Muscle of arm (tissue), 14 donors: ENCODE measurements at places on chromosomes 5 and 9.

GRCh38 chr9:130680836-130681768 lies 12.5 kb upstream of the EXOSC2 start:
- DNase-seq: peak; percentile 49

DNA sequence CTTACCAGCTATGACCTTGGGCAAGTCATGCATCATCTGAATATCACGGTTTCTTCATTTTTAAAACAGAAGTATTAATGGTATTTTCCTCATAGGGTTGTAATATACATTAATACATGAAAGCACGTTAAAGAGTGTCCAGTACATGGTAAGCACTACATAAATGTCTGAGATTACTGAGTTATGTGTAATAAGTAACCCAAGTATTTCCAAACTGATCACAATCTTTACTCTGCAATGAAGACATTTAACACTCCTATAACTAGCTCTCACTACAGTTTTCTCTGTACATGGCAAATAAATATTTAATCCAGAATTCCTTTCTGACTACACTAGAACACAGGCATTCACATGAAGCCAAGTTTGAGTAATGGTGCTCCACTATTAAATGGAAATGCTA lies 4.0 kb downstream of the GLDC start:
- no peak for DNase-seq

DNA sequence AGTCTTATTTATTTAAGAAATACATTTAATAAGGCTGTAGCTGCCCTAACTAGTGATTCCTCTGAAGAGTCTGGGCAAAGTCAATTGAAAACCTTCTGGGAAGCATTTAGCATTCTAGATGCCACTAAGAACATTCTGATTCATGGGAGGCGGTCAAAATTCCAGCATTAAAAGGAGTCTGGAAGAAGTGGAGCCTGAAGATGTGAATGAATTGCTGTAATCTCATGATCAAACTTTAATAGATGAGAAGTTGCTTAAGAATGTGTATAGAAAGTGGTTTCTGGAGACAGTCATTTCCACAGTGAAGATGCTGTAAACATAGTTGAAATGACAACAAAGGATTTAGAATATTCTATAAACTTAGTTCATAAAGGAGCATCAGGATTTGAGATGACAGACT lies 61.4 kb downstream of the WDR41 start:
- no peak for DNase-seq

DNA sequence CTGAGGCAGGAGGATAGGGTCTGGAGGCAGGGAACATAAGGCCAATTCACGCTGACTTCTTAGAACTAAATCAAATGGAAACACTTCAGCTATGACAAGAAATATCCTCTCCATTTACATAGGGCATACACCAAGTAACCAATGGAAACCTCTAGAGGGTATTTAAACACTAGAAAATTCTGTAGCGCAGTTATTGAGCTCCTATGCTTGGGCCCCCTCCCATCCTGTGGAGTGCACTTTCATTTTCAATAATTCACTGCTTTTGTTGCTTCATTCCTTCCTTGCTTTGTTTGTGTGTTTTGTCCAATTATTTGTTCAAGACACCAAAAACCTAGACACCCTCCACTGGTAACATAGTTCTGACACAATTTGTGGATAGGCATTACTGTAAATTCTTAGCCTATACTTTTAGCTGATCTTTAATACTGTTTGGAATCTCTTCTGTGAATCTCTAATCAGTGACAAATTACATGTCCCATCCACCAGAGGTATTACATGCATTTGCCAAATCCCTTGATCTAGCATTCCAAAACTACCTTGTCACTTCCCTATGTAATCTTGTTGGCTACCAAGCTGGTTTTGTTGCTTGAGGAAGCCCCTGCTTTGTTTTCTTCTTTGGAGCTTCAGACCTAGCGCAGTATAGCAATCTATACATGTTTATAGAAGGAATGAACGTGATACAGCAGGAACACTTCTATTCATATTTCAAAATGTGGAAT lies 61.6 kb downstream of the ST8SIA4 start:
- no peak for DNase-seq

- DNase-seq: no peak
Measured at GRCh38 chr9:134002796-134003195, 10.7 kb upstream of the VAV2 start.

GRCh38 chr5:177070536-177071191 lies 16.1 kb upstream of the FGFR4 start:
- DNase-seq: no peak

DNA sequence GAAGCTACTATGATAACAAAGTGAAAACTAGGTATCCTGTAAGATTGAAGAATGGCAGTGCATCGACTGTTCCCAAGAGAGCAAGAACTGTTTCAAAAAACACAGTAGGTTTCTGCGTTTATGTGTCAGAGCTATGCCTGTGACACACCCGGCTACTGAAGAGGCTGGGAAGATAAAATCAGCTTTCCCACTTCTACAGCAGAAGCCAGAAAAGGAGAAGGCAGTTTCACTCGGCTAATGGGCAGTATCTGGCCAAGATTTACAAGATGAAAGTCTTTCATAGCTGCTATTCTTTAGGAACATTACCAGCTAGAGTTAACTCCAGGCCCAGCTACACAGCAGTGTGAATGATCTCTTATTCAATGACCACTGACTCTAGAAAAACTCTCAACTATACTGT lies 195.2 kb downstream of the CTNND2 start:
- DNase-seq: no peak

DNA sequence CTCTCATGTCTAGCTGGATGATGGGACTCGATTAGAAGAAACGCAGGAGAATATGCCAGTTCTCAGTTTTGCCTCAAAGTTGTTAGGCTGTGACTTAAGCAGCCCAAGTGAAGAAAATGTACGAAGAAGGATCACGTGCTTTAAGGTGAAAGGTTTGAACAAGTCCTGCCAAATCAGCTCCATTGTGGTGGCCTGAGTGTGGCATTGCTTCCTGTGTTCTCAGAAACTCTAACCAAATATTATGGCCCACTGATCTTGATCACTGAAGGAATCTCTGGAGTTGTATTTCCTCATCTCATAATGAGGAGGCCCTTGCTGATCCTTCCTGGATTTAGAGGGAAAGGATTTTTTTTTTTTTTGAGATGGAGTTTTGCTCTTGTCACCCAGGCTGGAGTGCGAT lies 44.0 kb downstream of the OTULIN start:
- no peak for DNase-seq

GRCh38 chr5:164341056-164341619 lies 835.7 kb downstream of the MAT2B start:
- DNase-seq: no peak

GRCh38 chr5:146721073-146721815 lies 157.3 kb downstream of the PPP2R2B start:
- DNase-seq: no peak

GRCh38 chr9:136075881-136076678 lies 19.0 kb downstream of the NACC2 start:
- DNase-seq: no peak

DNA sequence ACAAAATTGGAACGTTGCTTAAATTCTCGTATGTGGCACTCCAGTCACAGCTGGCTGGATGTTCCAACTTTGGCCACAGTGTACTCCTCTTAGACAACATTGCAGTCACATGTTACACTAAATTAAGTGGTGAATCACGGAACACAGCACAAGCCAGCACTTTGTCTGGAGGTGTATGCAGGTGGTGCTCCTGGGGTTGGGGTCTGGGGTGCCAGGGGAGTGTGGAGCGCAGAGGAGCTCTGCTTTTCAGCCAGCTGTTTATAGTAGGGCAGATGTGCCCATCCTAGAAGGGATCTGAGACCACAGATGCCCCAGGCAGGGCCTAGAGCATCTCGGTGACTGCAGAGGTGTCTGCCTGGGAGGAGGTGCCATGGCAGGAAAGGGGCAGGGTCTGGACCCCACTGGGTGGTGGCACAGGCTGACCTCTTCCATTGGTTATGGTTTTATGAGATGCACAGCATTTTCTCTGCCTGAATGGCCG lies 82.6 kb downstream of the WNK2 start:
- no peak for DNase-seq

- DNase-seq: no peak
Measured at GRCh38 chr5:147481376-147481775, 28.5 kb downstream of the DPYSL3 start.

GRCh38 chr5:149372076-149372795 lies 6.9 kb downstream of the IL17B start:
- no peak for DNase-seq

GRCh38 chr5:14025569-14026286 lies 81.2 kb upstream of the DNAH5 start:
- DNase-seq: no peak

- peak; percentile 20 for DNase-seq
Measured at GRCh38 chr9:6215562-6215961, at the start of gene IL33. Gene IL33, plus strand, starts transcription at chr9:6215807. Its CDS starts 25,888 bp downstream, at chr9:6241695.

DNA sequence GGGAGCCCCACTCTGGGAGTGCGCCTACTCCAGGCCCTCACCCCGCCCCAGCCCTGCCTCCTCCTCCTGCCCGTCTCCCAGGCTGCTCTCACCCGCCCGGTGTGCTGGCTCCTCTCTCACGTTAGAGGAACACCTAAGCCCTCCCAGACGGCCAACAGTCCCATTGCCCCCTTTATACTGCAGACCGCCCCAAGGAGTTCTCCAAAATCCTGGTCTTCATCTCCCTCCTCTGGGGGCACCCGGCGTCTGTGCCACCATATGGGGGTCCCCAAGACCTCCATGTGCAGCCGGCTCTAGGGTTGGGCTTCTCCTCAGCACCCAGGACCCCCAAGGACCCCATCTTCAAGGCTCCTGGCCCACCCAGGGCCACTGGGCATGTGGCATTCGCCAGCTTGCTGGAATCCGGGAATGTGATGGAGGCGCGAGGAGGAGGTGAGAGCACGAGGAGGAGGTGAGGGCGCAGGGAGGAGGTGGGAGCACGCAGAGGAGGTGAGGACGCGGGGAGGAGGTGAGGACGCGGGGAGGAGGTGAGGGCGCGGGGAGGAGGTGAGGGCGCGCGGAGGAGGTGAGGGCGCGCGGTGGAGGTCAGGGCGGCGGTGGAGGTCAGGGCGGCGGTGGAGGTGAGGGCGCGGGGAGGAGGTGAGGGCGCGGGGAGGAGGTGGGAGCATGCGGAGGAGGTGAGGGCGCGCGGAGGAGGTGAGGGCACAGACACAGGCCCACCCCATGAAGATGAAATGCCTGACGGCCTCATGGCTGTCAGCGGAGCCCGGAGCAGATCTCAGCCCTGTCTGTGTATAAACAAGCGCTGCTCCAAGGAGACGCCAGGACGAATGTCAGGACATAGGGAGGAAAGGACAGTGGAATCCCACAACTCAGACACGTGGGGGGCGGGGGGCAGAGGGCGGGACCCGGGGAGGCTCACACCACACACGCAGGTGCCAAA lies 41.2 kb downstream of the EXD3 start:
- DNase-seq: no peak

DNA sequence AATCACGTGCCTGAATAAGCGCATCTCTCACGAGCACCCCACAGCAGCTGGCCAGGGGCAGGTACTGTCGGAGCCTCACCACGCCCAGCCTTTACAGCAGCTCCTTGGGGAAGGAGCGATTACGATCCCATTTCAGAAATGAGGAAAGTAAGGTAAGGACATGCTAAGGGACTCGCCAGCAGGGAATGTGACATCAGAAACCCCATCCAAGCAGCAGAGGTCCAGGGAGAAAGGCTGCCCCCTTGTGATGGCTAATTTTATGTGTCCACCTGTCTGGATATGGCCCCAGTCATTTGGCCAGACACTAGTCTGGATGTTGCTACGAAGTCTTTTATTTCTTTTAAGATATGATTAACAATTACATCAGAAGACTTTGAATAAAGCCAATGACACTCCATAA lies 77.3 kb downstream of the UBE2QL1 start:
- no peak for DNase-seq

DNA sequence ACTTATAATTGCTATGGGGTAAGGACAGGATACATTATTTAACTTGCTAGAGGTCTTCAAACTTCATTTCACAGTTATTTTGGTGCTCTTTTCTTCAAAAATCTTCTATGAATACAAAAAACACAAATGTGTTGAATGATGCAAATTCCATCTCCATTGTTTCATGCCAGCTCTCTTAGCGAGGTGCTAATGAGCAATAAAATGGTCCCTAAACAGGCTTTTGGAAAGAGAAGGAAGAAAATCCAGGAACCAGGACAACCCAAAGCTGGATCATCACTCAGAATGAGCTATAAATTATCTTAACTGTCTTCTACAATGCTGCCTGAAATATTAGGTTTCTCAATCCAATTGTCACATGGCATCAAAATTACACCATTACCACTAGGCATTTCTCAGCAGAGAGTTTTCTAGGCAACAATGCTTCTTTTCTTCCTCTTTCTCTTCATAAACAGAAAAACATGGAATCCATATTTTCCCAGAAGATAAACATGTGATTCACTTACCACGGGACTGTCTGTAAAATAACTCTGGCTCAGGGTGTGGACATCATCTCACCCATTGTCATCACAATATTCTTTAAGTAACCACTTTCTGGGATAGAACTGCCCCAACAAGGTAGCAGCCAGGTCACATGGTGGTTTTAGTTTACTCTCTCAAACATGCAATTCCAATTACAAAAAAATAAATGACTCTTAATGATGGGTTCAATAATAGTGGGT lies 249.4 kb downstream of the NPR3 start:
- DNase-seq: no peak

GRCh38 chr9:75653750-75654149 lies 236.7 kb upstream of the PCSK5 start:
- DNase-seq: no peak

DNA sequence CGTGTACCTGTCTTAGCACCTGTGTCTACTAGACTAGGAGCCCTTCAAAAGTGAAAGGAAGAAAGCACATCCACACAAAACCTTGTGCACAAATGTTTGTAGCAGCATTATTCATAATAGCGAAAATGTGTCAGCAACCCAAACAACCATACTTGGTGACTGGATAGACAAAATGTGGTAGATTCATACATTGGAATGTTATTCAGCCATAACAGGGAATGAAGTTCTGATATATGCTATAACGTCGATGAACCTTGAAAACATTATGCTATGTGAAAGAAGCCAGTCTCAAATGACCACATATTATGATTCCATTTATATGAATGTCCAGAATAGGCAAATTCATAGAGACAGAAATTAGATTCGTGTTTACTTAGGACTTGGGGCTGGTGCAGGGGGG lies 57.8 kb upstream of the LARP1 start:
- no peak for DNase-seq

- DNase-seq: no peak
Measured at GRCh38 chr5:84791138-84791537, 406.5 kb upstream of the EDIL3 start.

GRCh38 chr9:108104991-108105390 lies 615.4 kb upstream of the KLF4 start:
- no peak for DNase-seq

GRCh38 chr9:111634860-111635259 lies 3.7 kb downstream of the DNAJC25 start:
- DNase-seq: no peak

- no peak for DNase-seq
Measured at GRCh38 chr5:119578937-119579336, 50.4 kb upstream of the FAM170A start.

DNA sequence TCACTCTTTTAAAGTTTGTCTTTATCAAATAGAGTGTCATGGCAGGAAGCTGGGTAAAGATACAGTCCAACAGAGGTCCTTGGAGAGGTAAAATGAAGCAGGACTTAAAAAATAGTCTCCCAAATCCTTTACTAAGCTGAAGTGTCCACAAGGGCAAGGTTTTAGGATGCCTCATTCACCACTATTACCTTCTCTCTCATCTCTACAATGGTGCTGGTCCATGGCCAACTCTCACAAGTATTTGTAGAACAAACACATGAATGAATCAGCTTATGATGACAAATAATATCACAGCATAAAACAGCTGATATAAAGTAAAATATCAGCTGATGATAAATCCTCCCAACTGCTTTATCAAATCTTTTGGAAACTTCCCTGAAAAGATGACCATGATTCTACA lies 162.3 kb upstream of the ZNF462 start:
- DNase-seq: no peak

- DNase-seq: no peak
Measured at GRCh38 chr9:18825656-18826170, 207.3 kb downstream of the SAXO1 start.
